ENCODE measurements at places on chromosomes 1 and 21.

DNA sequence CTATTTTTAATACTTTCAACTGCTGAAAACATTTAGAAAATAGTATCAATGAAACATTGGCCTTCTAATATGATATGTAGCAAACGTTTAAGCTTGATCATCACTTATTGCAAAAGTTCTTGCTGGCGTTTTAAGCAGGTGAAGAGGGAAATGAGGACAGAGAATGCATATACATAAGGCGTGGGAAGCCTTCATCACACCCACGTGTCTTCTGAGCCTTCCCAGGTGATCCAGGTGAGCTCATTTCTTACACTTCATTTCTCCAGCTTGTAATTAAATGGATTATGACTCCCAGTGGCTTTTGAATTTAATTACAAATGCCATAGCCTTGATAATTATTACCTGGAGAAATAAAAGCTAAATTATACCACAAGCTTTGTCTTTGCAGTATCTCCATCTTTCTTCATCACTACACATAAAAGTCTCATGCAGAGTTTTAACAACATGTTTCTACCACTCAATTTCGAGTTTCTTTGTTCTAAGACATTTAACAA lies 1973.8 kb downstream of the MRPL39 start:
- DNase-seq, result no peak

DNA sequence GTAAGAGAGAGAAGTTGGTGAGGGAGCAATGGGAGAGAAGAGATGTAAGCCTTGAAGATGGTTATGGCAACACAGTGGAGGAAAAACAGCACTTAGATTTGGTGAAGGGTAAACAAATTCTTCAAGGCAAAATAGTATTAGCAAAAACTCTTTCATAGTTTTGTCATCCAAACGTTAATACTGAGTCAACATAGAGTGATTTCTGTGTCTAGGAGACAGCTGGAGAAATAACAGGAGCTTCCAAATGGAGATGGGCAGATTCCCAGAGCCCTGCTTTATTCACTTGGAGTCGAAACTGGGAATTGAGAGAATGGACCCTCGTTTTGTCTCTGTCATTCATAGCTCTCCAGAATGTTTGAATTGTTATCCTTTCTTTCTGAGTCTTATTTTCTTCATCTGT lies 68.3 kb downstream of the PLA2G4A start:
- DNase-seq, result no peak

DNA sequence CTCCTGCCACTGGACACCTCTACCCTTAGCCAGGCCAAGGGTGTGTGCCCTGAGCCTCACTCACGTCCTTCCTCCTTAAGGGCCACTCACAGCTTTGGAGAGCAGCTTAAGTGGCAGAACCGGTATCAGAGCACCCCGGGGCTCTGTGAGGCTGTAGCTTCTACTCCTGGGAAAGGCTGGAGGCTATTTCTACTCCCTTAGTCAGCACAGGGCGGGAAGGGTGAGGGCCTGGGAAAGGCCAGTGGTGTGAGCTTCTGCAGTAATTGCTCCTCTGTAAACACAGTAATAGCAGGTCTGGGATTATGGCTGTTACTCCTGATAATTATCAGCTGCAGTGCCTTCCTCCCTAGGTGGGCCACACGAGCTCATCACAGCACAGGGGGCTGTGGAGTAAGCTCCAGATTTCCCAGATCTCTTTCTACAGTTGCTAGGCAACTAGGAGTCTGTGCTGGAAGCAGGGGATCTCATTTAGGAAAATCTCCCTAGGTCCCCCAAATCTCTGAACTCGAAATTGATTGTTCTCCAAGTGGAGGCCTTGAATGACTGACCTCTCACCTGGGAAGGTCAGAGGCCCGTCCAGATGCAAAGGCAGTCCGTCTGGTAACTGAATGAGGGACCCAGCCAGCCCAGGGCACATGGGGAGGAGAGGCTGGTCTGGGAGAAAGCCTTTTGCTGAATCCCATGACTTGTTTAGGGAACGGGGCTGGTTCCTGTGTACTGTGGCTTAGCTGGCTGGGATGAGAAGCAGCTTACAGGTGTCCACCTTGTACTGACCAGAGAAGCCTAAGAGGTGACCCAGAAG lies 29.3 kb downstream of the IER5 start:
- peak; percentile 26 for DNase-seq

- peak; percentile 53 for DNase-seq
Observed at GRCh38 chr21:38505654-38506523, 7.6 kb upstream of the ERG start.

DNA sequence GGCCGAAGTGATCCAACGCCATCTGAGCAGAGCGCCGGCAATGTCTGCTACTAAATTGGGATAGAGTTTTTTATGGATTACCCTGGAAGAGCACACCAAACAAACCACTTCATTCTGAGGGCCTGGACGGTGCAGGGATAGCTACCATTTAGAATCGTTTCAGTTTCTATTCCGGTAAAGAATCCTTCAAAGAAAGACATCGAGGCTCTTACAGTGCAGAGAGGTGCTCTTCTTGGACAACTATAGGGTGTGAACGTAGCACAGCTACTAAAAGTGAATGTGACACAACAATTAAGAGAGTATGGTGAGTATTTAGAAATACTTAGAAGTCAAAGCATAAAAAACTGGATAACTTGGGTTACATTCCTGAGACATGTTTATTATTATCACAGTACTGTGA lies 16.1 kb downstream of the HIVEP3 start:
- no peak for DNase-seq

DNA sequence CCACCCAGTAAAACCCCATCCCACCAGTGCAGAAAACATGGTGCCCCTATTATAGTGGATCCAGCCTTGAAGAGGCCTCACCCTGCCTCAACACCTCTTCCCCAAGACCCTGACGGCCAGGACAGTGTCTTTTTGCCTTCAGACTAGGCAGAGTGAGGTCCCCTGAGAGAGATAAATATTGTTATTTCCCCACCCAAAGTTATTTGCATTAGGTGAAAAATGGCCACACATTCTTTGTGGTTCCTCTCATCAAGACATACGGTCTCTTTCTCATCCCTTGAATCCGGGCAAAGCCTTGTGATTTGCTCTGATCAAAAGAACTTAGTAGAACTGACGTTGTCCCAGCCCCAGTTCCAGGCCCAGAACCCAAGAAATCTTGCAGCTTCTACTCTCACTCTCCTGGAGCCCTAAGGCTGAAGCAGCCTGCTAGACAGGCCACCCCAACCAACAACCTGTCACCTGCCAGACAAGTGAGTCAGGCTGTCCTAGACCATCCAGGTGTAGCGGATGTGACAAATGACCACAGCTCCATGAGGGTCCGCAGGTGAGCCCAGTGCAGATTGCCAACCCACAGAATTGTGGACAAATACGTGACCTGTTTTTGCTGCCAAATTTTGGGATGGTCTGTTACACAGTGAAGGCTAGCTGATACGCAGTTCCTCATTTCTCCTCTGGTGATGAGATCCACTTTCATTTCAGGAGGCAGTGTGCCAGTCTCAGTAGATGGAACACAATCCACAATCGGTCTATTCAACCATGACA lies 8.1 kb upstream of the SSU72 start:
- DNase-seq, result no peak

DNA sequence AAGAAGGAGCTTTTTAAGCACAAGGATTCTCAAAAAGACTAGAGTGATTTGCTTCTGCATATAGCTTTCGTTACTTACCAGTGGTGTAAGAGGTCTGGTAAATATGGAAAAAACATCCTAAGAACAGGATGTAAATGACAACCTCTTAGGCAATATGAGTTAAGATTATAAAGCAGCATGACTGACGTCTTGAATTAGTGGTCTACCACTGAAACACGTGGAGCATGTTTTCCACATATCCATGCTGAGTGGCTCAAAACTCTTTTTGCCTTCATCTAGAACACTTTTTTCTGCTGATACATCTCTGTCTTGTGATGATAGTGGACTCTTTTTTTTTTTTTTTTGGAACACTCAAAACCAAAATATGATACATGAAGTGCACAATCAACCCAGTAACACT lies 44.6 kb downstream of the RCAN1 start:
- DNase-seq, result no peak

DNA sequence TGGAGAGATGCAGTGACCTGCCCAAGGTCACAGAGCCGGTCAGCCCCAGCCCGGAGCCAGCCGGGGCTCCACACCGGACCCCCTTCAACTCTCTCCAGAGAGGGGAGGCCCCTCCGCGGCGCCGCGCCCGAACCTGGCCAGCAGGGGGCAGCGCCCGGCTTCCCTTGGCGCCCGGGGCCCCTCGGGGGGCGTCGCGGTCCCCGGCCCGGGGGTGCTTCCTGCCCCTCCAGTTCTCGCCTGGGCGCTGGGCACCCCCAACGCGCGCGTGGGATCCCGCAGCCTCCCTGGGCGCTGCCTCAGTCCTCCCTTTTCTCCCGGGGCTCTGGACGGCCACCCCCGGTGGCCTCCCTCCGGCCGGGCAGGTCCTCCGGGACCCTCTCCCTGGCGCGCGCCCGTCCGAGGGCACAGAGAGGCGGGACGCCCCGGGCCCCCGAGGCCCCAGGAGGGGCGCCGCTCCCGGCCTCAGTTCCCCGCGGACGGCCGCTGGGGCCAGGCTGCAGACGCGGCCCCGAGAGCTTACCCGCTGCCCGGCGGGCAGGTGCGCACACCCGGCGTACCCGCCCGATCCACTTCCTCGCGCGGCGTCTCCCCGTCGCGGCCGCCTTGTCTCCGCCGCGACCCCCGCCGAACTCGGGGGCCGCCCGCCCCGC lies 406 bp downstream of the HTR1D start:
- DNase-seq, result peak; percentile 13

- DNase-seq, result no peak
Observed at GRCh38 chr1:114126261-114127095, 27.2 kb downstream of the SYT6 start.

DNA sequence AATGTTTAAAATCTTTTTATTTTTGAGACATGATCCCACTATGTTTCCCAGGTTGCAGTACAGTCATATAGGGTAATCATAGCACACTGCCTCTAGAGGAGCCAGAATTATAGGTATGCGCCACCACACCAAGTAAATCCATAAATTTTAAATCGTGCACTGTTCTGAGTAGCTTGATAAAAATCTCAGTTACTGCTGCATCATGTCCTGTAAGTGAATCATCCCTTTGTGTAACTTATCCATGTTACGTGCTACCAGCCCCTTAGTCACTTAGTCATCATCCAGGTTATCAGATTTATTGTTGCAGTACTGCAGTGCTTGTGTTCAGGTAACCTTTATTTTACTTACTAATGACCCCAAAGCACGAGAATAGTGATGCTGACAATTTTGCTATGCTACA lies 1770.9 kb downstream of the BRINP3 start:
- no peak for DNase-seq

- DNase-seq, result no peak
Observed at GRCh38 chr1:228983231-228983660, 248.0 kb downstream of the RHOU start.

GRCh38 chr1:157081707-157082106 lies 17.9 kb downstream of the ETV3L start:
- no peak for DNase-seq

GRCh38 chr1:167130829-167131510 lies 37.1 kb downstream of the STYXL2 start:
- DNase-seq, result no peak

- DNase-seq, result no peak
Observed at GRCh38 chr1:228141226-228142044, 1.4 kb downstream of the GUK1 start.

GRCh38 chr1:60695716-60696171 lies 386.6 kb upstream of the NFIA start:
- no peak for DNase-seq

- no peak for DNase-seq
Observed at GRCh38 chr1:90561103-90561783, 155.9 kb downstream of the BARHL2 start.

DNA sequence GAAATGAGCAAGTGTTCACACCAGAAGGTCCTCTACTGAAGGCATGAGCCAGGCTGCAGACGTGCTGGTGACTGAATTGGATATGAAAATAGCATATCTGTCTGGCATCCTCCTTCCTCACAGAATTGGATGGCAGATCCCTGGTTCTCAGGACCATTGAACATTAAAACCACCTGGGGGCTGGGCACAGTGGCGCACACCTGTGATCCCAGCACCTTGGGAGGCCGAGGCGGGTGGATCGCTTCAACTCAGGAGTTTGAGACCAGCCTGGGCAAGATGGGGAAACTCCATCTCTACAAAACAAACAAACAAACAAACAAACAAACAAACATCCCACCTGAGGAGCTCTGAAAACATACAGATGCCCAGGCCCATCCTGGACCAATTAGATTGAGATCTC lies 23.4 kb downstream of the TEX35 start:
- DNase-seq, result no peak

DNA sequence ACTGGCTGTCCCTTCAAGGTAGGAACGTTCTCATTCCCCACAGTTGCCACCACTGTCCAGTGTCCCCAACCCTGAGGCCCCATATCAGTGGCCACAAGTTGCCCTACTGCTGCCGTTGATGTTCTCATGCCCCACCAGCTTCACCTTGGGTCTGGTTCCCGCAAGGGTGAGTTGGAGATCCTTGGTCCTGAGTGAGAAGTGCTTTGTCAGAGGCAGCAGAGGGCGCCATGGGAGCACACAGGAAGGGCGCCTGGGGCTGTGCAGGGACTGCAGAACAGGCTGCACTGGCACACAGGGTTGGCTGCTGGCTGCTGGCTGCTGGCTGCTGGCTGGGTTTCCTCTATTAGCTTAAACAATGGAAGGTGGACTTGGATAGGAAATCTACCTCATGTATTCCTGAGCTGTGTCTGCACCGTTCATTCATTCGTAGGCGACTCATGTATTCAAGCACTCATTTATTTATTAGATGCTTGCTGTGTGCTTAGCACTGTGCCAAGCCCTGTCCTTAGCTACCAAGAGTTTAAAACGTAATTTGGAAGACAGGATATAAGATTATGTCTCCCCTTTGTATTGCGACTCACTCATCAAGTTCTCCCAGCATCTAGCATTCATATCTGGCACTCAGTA lies 2.1 kb upstream of the S100A9 start:
- peak; percentile 57 for DNase-seq

GRCh38 chr1:115544131-115544530 lies 97.6 kb upstream of the VANGL1 start:
- no peak for DNase-seq

DNA sequence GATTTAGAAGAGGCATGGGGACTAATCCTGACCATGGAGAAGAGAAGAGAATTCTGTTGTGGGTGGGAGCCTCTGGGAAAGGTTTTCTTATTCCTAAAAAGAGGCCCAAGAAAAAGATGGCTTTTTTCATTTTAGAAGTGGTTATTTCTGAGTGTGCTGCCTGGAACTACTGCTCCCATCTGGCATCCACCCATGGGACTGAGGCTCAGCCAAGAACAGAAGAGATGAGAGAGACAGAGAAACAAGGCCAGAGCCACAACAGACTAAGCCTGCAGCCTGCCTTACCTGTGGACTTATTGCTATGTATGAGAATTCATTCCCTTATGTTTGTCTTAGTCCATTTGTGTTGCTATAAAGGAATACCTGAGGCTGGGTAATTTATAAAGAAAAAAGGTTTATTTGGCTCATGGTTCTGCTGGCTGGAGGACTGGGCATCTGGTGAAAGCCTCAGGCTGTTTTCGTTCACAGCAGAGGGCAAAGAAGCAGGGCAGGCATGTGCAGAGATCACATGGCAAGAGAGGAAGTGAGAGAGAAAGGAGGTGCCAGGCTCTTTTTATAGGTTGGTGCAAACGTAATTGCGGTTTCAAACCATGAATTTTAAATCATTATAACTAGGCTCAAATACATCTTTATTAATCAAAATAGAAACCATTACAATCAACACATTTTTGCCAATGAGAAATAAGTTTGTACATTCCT lies 57.5 kb upstream of the PRDM2 start:
- no peak for DNase-seq

Data from NCI-H1105 (cell line).